Activated CD4-positive, alpha-beta T cell treated with anti-CD3 and anti-CD28 coated beads for 36 hours (primary cell): ENCODE measurements at places on chromosomes 5 and 9. TPM values are rescaled to one million over a fixed set of nuclear protein-coding genes. Genes with fewer than 3 reads are reported as not detected.

The RNF224 gene
- not detected for total RNA-seq

The CD72 gene
- total RNA-seq: 6.5 TPM

The FTMT gene
- total RNA-seq: not detected

The CHSY3 gene
- total RNA-seq: not detected

The PHF24 gene
- total RNA-seq: 0.09 TPM

The SPINK1 gene
- not detected for total RNA-seq

The CFAP77 gene
- total RNA-seq: not detected

The BTNL3 gene
- total RNA-seq: not detected

GRCh38 chr5:63822614-63823013 lies 139.6 kb downstream of the HTR1A start:
- no peaks in the 10 kb centered on the region for H3K4me1 ChIP-seq
- no peak for DNase-seq
- peaks cover 2% of the 10 kb centered on the region for H3K27me3 ChIP-seq
- H3K36me3 ChIP-seq: no peaks in the 10 kb centered on the region
- no peak overlapping the region for H3K4me3 ChIP-seq

- no peaks in the 10 kb centered on the region for H3K4me1 ChIP-seq
- no peaks in the 10 kb centered on the region for H3K36me3 ChIP-seq
These were observed 1076.5 kb downstream of the MAT2B start for GRCh38 chr5:164581889-164582288.

DNA sequence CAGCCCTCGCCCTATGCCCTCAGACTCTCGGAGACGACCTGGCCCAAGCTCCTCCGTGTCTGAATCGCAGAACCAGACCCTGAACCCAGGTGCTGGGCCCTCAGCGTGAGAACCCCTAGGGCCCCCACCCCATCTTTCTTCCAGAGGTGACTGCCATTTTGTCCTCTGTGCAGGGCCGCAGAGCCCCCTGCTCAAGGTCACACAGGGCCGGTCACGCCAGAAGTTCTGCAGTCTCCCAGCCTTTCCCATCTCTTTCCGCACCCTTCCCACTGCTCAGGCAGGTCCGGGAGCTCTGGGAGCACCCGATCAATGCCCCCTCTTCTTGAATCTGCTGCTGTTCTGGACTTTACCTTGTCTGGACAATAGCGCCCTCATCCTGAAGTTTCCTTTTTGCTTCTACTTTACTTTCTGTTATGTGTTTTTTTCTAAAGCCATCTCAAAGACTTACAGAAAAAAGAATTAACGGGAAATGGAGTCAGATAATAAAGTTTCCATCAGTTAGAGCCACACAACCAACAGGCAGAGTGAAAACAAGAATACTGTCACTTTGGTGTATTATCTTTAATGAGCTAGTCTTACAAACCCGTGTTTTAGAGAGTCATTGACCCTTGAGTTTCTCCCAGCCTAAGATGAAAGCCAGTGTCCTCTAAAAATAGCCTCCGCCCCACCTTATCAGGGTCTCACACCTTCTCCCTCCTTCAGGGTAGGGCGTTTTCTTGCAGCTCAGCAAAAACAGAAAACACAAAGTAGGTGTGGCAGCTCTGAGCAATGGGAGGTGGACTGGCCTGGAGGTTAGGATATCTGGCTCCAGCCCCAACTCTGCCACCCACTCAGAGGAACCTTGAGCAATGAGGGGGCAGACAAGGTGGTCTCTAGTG lies 1.8 kb downstream of the TMOD1 start:
- peaks cover 3% of the 10 kb centered on the region for H3K36me3 ChIP-seq
- H3K27me3 ChIP-seq: peaks cover 45% of the 10 kb centered on the region
- peaks cover 15% of the 10 kb centered on the region for H3K4me1 ChIP-seq
- H3K27ac ChIP-seq: no peak overlapping the region

GRCh38 chr5:130462516-130462915 lies 558.3 kb downstream of the CHSY3 start:
- H3K36me3 ChIP-seq: no peaks in the 10 kb centered on the region
- H3K27me3 ChIP-seq: peaks cover 2% of the 10 kb centered on the region
- H3K4me1 ChIP-seq: no peaks in the 10 kb centered on the region
- no peak for DNase-seq
- H3K27ac ChIP-seq: no peak overlapping the region

GRCh38 chr5:134153241-134153640 lies 23.5 kb downstream of the SKP1 start:
- H3K27ac ChIP-seq: peak overlapping the region; percentile 69
- no peaks in the 10 kb centered on the region for H3K27me3 ChIP-seq
- H3K4me1 ChIP-seq: peaks cover 68% of the 10 kb centered on the region

GRCh38 chr5:138743484-138743883 lies 9.7 kb upstream of the CTNNA1 start:
- peaks cover 6% of the 10 kb centered on the region for H3K27me3 ChIP-seq
- H3K4me3 ChIP-seq: no peak overlapping the region
- DNase-seq: no peak
- H3K27ac ChIP-seq: no peak overlapping the region
- H3K4me1 ChIP-seq: peaks cover 25% of the 10 kb centered on the region
- no peaks in the 10 kb centered on the region for H3K36me3 ChIP-seq

GRCh38 chr5:130616161-130616560 lies 548.9 kb downstream of the HINT1 start:
- no peaks in the 10 kb centered on the region for H3K4me1 ChIP-seq
- H3K27me3 ChIP-seq: peaks cover 5% of the 10 kb centered on the region
- H3K27ac ChIP-seq: no peak overlapping the region
- no peaks in the 10 kb centered on the region for H3K36me3 ChIP-seq
